ENCODE measurements at places on chromosomes 3 and 15. TPM values are rescaled to one million over a fixed set of nuclear protein-coding genes. Genes with fewer than 3 reads are reported as not detected.
A peak's percentile ranks its signal among the peaks of the same experiment; 100 is the strongest.

DNA sequence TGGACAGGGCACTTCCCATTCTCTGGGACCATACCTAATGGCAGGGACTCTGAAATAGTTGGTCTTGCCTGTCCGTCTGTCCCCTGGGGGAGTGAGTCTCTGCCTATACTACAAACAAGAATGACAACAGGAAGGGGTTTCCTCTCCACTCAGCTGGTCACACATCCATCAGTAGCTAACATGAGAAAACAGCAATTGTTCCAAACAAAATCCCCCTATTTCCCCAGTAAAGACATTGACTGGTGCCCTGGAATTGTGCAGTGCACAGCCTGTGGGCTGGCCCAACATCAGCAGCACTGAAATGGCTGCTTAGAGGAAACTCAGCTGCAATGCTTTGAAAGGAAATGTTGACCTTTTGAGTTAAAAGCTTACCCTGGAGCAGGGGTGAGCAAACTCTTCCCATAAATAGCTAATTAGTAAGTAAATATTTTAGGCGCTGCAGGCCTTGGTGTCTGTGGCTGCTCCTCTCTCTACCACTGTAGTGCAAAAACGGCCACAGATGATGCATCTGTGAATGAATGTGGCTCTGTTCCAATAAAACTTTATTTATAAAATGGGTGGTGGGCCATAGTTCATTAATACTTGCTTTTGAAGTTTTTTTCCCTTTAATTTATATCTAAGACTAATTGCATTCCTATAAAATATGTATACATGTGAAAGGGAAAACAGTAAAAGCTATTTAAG, 174.3 kb downstream of the KLF13 start:
- no peak overlapping the region for H3K4me3 ChIP-seq
- peak; percentile 77 for DNase-seq
- H3K27me3 ChIP-seq: no peaks in the 10 kb centered on the region
- no peaks in the 10 kb centered on the region for H3K36me3 ChIP-seq
- H3K27ac ChIP-seq: no peak overlapping the region

DNA sequence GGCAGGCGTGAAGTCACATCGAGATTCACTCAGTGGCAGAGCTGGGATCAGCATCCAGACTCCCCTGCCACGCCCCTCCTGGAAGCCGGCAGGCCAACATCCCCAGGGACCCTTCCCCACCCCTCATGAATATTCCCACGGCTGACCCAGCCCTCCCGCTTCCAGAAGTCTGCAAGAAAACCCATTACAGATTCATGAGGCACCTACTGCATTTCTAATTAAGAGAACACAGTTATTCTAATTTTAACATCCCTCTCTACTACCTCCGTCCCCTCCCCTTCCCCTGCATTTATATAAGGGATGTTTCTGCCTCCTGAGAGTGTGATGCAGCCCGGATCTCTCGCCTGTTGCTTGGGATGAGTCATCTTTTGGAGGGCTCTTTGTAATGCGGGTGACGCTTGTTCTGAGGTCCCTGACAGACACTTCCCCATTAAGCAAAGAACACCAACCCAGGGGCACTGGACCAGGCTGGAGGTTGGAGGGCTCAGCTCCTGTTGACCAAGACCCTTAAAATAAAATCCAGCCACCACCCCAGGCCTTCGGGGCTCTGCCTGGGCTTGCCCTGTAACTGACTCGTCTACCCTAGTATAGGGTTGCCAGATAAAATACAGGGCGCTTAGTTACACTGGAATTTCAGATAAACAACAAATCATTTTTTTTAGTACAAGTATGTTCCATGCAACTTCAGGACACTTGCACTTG, 118.7 kb downstream of the NUP210 start:
- no peak overlapping the region for H3K27ac ChIP-seq
- no peaks in the 10 kb centered on the region for H3K4me1 ChIP-seq
- DNase-seq: no peak
- no peaks in the 10 kb centered on the region for H3K36me3 ChIP-seq
- peaks cover 6% of the 10 kb centered on the region for H3K27me3 ChIP-seq

RNF168 gene
- total RNA-seq: 23.0 TPM

DNA sequence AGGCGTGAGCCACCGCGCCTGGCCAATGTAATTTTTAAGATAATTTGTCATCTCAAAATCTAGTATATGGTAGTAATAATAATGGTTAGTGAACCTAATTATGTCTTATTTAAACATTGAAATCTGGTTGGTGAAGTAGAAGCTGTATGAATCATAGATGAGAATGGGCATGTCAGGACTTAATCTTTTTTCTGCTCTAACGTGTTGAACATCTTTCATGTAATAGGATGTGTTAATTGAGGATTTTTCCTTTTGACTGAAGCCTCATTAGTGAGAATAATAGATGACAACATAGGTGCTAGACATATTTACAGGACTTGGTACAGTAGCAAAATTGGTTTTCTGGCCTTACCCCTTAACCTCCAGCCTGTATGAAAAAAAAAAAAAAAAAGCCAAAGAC, 835.6 kb downstream of the IGSF11 start:
- H3K36me3 ChIP-seq: no peaks in the 10 kb centered on the region
- H3K27me3 ChIP-seq: no peaks in the 10 kb centered on the region
- no peak overlapping the region for H3K4me3 ChIP-seq
- no peak overlapping the region for H3K27ac ChIP-seq

DNA sequence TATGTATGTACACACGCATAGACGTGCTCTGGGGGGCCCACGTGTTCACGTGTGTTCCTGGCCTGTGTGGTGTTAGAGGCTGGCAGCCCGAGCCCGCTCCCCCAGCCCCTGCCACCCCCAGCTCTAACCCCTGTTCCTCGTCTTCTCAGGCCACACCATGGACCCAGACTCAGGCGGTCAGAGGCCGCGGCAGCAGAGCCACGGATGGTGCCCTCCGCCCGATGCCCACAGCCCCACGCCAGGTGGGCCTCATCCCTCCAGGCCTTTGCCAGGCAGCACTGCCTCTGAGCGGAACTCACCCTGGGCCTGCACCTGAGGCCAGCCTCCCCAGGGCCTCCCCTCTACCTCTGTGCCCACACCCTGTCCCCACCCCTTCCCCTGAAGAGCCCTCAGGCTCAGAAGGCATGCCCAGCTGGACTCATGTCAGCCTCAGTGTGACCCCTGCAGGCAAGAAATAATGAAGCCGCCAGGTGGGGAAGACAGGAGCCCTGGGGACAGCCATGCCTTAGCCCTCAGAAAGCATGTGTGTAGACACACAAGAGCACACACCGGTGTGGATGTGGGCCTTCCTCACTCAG, 16.4 kb upstream of the GNAT1 start:
- no peak overlapping the region for H3K4me3 ChIP-seq
- no peak overlapping the region for H3K27ac ChIP-seq
- peaks cover 23% of the 10 kb centered on the region for H3K4me1 ChIP-seq
- peaks cover 54% of the 10 kb centered on the region for H3K36me3 ChIP-seq
- DNase-seq: no peak

GRCh38 chr3:48516571-48516970, 12.6 kb upstream of the SHISA5 start:
- no peak for DNase-seq
- no peaks in the 10 kb centered on the region for H3K27me3 ChIP-seq
- no peak overlapping the region for H3K4me3 ChIP-seq
- peaks cover 11% of the 10 kb centered on the region for H3K36me3 ChIP-seq
- no peaks in the 10 kb centered on the region for H3K4me1 ChIP-seq
- no peak overlapping the region for H3K27ac ChIP-seq

SELENOK gene
- total RNA-seq: 75.3 TPM

GATM gene
- total RNA-seq: 21.7 TPM

STRIT1 gene
- not detected for total RNA-seq

DNA sequence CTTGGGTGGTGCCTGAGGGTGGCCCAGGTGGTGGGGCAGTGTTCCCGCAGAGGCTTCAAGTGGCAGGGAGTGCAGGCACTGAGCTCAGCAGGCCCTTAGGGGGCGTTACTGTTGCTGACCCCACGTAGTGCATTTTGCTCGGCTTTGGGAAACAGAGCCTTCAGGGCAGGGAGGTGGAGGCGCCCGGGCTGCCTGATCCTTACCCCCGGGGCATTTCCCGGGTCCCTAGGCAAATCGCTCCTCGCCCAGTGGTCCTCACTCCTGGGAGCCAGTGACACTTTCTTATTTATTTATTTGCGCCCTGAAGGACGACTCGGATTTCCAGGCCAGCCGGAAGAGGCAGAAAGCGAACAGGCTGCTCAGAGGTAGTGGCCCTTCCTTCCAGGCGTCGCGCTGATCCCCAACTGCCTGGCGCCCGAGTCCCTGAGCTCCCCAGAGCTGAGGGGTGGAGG, 10.1 kb upstream of the FOXB1 start:
- H3K27ac ChIP-seq: no peak overlapping the region
- H3K4me1 ChIP-seq: peaks cover 11% of the 10 kb centered on the region
- H3K36me3 ChIP-seq: no peaks in the 10 kb centered on the region

LDHAL6B gene
- total RNA-seq: not detected

DNA sequence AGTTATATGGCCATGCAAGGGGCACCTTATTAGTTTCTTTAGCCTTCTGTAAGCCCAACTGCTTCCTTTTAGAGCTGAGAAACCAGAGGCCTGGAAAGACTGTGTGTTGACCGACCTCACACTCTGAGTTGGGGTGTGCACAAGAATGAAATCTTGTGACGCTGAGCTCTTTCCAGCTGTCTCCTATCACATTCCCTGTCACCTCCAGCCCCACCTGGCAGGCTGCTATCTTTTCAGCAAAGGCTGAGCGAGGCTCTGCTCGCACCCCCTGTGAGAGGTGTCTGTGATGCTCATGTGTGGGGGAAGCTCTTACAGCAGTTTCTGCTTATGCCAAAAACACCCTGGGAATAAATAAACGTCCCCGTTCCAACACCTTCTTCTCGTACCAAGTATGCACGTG, 27.0 kb upstream of the LPP start:
- no peaks in the 10 kb centered on the region for H3K36me3 ChIP-seq
- peak overlapping the region; percentile 76 for H3K27ac ChIP-seq
- H3K27me3 ChIP-seq: no peaks in the 10 kb centered on the region
- DNase-seq: no peak

SAMMSON gene
- total RNA-seq: 2.1 TPM

VGLL3 gene
- 23.7 TPM for total RNA-seq

DNA sequence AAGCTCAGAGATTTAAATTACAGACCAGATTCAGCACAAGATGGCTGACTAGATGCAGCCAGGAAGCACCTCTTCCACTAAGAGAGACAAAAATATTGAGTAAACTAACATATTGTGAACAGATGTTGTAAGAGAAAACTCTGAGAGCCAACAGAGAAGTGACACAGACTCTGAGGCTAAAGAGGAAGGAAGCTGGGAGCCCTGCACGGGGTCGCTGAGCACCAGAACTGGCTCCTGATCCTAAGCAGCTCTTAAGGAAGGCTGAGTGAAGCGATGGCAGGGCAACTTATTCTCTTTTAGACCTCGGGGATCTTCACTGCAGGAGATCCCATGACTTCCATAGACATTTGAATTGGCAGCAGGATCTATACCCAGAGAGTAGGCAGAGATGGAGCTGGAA, 578.0 kb upstream of the GRM7 start:
- no peaks in the 10 kb centered on the region for H3K4me1 ChIP-seq
- H3K27me3 ChIP-seq: no peaks in the 10 kb centered on the region
- no peak overlapping the region for H3K27ac ChIP-seq
- no peaks in the 10 kb centered on the region for H3K36me3 ChIP-seq
- no peak overlapping the region for H3K4me3 ChIP-seq

- peaks cover 28% of the 10 kb centered on the region for H3K4me1 ChIP-seq
- H3K4me3 ChIP-seq: no peak overlapping the region
These were observed 157.3 kb downstream of the ADAMTS9 start for GRCh38 chr3:64530434-64531049.

SI gene
- total RNA-seq: not detected

BUB1B gene
- not detected for total RNA-seq

GRK7 gene
- not detected for total RNA-seq

IL5RA gene
- total RNA-seq: 0.42 TPM

DNA sequence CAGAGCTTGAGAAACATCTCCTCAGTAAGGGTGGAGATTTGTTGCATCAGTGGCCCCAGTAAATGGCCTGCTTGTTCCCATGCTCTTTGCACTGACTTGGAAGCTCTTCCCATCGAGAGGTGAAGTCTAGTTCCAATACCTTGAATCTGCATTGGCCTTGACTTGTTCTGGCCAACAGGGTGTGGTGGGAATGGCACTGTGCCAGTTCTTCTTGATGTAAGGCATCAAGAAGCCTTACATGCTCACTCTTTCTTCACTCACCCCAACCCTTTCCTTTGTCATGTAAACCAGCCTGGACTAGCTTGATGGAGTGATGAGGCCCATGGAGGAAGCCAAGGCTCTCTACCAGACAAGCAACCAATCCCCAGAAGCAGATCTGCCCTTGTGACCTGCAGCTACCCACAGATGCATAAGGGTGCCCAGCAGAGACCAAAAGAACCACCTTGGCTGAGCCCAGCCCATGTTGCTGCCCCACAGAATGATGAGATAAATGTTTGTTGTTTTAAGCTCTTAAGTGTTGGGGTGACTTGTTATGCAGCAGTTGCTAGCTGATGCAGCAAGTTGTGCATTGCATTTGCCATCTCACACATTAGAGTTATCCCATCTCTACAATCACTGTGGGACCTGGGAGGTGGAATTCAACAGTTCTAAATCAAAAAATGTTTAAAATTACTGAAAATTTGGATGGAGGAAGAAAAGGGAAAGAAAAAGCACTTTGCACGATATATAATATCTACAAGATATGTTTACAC, 11.1 kb upstream of the MGLL start:
- no peaks in the 10 kb centered on the region for H3K4me1 ChIP-seq
- H3K36me3 ChIP-seq: no peaks in the 10 kb centered on the region
- no peak overlapping the region for H3K4me3 ChIP-seq
- no peak overlapping the region for H3K27ac ChIP-seq
- no peak for DNase-seq

- no peak overlapping the region for H3K27ac ChIP-seq
- no peak overlapping the region for H3K4me3 ChIP-seq
- peaks cover 40% of the 10 kb centered on the region for H3K4me1 ChIP-seq
These were observed 16.7 kb downstream of the ADAM10 start for GRCh38 chr15:58732625-58733363.

GRCh38 chr15:53982876-53983275, 4.6 kb downstream of the UNC13C start:
- no peaks in the 10 kb centered on the region for H3K36me3 ChIP-seq
- H3K4me3 ChIP-seq: no peak overlapping the region
- H3K27me3 ChIP-seq: no peaks in the 10 kb centered on the region
- H3K4me1 ChIP-seq: no peaks in the 10 kb centered on the region
- H3K27ac ChIP-seq: no peak overlapping the region

Measured in esophagus muscularis mucosa (tissue), 4 donors.